ENCODE measurements at places on chromosomes 16 and 17.

- DNase-seq: no peak
Measured at GRCh38 chr17:6969323-6969726, 26.5 kb upstream of the ALOX12 start.

DNA sequence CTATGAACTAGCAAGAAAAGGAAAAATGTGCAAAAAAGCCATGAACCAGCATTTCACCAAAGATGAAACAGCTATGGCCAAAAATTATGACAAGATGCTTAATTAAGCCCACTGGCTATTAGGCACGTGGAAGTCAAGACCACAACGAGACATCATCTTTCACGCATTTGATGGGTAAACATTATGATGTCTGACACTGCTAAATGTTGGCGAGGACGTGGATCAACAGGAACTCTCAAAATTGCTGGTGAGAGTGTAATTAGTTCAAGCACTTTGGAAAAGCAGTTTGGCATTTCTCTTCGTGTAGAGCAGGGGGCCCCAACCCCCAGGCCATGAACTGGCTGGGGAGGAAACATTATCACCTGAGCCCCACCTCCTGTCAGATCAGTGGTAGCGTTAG lies 39.6 kb upstream of the ADGRG1 start:
- DNase-seq: no peak

GRCh38 chr16:86598607-86599565 lies 20.5 kb downstream of the FOXL1 start:
- no peak for DNase-seq

DNA sequence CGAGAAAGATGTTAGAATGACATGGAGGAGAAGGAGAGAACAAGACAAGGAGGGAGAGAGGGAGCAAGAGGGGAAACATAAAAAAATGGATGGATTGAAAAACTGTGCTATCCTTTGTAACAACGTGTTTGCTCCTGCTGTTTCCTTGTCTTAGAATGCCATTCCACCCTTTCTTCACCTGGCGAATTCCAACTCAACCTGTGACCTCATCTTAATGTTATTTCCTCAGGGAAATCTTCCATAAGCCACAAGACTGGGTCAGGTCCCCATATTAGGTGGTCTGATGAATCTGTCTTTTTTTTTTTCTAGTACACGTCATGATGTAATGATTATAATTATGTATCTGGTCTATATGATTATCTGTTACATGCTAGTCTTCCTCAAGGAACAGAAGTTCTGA lies 195.0 kb upstream of the MAF start:
- no peak for DNase-seq
